SJCRH30 (cell line): ENCODE measurements at places on chromosomes 4 and X. TPM values are rescaled to one million over a fixed set of nuclear protein-coding genes. Genes with fewer than 3 reads are reported as not detected.

MAP3K15 gene
- total RNA-seq = 0.38 and 0.51 TPM in 2 replicates

DNA sequence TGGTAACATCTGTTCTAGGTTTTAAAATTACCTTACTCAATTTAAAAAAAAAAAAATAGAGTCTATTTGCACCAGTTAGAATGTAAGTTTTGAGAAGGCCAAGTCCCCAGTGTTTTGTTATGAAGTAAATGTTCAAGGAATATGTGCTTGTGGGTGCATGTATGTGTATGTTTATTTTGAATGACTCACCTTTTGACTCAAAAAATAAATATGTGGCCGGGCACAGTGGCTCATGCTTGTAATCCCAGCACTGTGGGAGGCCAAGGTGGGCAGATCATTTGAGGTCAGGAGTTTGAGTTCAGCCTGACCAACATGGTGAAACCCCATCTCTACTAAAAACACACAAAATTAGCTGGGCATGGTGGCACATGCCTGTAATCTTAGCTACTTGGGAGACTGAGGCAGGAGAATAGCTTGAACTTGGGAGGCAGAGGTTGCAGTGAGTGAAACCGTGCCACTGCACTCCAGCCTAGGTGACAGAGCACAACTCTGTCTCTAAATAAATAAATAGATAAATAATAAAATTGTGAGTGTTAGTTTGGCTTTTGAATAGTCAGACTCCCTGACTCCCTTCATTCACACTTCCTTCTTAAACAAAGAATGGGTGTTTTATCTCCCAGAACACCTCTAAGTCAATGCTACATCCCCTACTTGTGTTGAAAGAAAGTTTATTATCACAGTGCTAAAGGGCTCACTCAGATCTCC, 511.3 kb upstream of the PCDH7 start:
- DNase-seq = peak; percentile 56

- DNase-seq = no peak
These were observed 9.2 kb upstream of the C4orf50 start for GRCh38 chr4:6027392-6027791.

- no peak for DNase-seq
These were observed 43.4 kb upstream of the TMEM154 start for GRCh38 chr4:152723236-152723635.

- DNase-seq = no peak
These were observed 190.7 kb downstream of the GLUD2 start for GRCh38 chrX:121238093-121238492.
